ENCODE measurements at places on chromosomes 5 and 9. TPM values are rescaled to one million over a fixed set of nuclear protein-coding genes. Genes with fewer than 3 reads are reported as not detected.

JAKMIP2 gene
- not detected for total RNA-seq

PDE4D gene
- total RNA-seq: 18.7 TPM

SPATA31D4 gene
- not detected for total RNA-seq

PRLR gene
- not detected for total RNA-seq

- DNase-seq: peak; percentile 9
Observed at GRCh38 chr5:5523066-5523505, 100.6 kb downstream of the ICE1 start.

DNA sequence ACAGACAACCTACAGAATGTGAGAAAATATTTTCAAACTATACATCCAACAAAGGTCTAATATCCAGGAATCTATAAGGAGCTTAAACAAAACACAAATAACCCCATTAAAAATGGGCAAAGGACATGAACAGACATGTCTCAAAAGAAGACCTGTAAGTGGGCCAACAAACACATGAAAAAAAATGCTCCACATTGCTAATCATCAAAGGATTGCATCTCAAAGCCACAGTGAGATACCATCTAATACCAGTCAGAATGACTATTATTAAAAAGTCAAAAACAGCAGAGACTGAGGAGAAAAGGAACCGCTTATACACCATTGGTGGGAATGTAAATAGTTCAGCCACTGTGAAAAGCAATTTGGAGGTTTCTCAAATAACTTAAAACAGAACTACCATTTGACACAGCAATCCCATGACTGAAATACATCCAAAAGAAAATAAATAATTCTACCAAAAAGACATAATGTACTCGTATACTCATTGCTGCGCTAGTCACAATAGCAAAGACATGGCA is 39.1 kb upstream of the C5orf63 start:
- no peak for DNase-seq

DNA sequence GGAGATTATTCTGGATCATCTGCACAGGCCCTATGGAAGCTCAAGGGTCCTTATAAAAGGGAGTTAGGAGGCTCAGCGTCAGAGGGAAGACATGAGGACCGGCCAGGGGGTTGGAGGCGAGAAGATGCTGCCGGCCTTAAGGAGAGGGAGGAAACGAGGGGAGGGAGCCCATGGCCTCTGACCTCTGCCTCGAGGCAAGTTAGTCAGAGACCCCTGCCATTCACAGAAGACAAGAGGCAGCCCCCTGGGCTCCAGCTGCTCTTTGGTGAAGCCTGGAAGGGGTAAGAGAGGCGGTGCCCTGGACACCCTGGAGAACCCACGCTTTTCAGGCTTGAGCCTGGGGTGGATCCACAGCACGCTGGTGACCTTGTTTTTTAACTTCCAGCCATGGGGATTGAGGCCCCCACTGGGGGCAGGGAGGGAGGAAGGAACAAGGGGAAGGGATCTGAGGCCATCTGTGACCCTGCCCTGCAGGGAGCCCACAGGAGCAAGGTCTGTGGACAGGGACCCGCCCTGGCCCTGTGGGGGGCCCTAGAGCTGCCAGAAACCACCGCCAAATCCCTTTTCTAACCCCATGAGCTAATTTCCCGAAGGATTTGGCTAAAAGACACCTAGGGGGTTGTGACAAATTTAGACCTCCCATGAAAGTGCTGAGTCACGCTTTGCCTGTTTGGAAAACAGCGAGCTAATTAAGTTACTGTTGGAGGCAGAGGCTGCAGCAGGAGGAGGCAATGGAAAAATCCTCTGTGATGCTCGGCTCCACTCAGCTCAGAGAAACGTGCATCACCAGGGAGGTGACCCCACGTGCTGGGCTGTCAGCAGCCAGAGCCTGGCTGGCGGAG is 49.7 kb downstream of the OLFM1 start:
- DNase-seq: no peak

DNA sequence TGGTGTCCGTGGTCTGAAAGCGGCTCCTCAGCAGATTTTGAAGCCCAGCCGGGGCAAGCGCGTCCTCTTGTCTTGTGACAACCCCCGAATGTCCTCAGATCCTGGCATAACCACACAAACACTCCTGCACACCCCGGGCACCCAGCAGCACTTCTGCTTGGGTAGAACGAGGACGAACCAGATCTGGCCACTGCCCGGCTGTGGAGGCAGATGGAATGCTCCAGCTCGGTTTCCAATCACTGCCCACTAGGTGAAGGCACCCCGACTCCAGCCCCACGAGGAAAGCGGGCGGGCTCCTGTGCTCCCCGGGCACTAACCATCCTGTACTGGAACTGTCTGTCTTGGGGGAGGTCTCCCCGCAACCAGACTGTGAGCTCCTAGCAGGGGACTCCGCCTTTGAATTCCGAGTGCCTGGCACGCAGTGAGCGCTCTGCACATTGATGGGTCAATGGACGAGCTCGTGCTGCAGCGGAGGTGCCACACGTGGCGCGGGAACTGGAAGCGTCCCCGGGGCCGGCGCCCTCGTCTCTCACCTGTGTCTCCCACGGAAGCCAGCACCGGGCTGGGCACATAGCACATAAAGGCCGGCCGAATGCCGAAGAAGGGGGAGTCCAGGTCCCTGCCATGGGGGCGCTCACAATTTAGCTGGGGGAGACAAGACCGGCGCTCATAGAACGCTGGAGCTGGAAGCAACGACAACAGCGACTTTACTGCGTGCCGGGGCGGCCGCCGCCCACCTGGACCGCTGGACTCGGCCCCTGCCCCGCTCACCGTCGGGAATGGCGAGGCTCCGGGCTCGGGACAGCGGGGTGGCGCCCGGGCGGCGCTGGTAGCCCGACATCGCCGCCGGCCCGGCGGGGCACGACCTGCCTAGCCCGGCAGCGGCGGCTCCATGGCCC is 608 bp downstream of the ENTR1 start:
- peak; percentile 56 for DNase-seq

Measured in lung microvascular endothelial cell (primary cell).